ENCODE measurements at places on chromosomes 11 and 22.

GRCh38 chr11:70455354-70455753, 57.0 kb downstream of the CTTN start:
- DNase-seq, result no peak

DNA sequence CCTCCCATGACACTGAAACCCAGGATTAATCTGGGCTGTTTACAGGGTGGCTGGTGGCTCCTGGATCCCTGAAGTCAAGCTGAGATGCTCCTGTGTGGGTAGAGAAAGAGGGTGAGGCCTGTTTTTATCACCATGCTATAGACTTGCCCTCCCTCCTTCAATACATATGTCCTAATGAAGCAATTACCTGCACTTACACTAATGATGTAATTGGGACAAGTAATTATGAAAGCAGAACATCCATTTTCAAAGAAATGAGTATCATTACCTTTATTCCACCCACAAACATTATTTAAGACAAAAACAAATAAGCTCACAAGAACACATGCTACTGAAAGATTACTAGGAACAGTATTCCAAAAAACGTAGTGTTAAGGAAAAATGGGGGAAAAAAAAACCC, 64.3 kb upstream of the CHRM4 start:
- no peak for DNase-seq

- peak; percentile 69 for DNase-seq
Observed at GRCh38 chr11:82927264-82927880, 25.8 kb downstream of the DDIAS start.

- DNase-seq, result no peak
Observed at GRCh38 chr11:22459048-22459447, 120.9 kb downstream of the SLC17A6 start.

- no peak for DNase-seq
Observed at GRCh38 chr11:61157743-61158142, 3.5 kb downstream of the VPS37C start.

DNA sequence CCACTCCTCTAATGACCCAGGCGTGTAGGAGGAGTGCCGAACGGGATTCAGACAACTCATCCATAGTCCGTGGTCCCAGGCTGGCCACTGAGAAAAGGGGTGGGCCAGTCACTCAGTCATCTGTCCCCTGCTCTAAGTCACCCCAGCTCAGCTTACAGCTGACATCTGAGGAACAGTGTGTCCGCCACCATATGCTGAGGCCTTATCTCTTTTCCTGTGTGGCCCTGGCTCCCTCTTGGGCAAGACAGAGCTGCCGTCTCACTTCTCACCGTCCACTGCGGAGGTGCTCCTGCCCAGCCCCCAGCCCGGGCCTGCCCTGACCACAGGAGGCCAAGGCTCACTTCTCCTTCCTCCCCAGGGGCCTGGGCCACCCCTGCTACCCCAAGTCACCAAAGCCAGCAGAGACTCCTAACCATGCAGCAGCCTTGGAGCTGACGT, 6.8 kb downstream of the CCDC86 start:
- DNase-seq, result no peak

DNA sequence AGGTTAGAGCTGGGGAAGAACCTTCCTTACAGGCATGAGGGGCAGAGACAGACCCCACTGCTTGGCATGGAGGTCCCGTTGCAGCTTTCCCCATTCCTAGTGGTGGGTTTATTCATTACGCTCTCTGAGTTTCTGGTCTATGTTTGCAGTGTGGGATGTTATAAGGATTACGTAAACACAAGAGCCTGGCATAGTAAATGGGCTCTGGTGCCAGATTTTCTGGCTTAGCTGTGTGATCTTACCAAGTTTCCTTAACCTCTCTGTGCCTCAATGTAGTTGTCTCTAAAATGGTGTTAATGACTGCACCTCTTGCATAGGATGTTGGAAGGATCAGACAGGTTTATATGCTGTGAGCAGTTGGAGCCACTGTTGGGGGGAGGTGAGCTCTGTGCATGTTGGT, 15.1 kb downstream of the DTX4 start:
- DNase-seq, result no peak

GRCh38 chr22:28822930-28823551, 22.7 kb upstream of the XBP1 start:
- peak; percentile 87 for DNase-seq

- DNase-seq, result no peak
Observed at GRCh38 chr11:89458716-89459115, 32.5 kb downstream of the NOX4 start.

GRCh38 chr11:116835042-116835772, 2.2 kb downstream of the APOA1 start:
- DNase-seq, result no peak

- DNase-seq, result no peak
Observed at GRCh38 chr11:94134651-94135512, 6.2 kb downstream of the PANX1 start.

GRCh38 chr11:121661880-121662486, 209.2 kb upstream of the SORL1-AS1 start:
- no peak for DNase-seq

DNA sequence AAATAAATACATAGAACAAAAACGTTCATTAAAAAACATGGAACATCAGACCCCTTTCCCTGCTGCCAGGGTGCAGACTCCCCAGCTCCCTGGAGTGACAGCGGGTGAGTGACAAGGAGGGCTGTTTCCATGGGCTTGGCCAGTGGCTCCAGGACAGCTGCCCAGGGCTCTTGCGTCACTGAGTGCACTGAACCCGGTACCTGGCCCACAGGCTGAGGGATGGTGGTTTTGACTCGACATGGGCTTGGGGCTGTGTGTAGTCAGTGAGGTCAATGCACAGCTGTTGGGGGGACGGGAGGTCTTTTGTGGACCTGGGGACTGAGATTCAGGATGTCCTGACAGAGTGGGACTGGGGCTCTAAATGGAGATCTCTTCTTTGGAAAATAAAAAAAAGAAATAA, 142.1 kb upstream of the B3GAT1 start:
- DNase-seq, result no peak

DNA sequence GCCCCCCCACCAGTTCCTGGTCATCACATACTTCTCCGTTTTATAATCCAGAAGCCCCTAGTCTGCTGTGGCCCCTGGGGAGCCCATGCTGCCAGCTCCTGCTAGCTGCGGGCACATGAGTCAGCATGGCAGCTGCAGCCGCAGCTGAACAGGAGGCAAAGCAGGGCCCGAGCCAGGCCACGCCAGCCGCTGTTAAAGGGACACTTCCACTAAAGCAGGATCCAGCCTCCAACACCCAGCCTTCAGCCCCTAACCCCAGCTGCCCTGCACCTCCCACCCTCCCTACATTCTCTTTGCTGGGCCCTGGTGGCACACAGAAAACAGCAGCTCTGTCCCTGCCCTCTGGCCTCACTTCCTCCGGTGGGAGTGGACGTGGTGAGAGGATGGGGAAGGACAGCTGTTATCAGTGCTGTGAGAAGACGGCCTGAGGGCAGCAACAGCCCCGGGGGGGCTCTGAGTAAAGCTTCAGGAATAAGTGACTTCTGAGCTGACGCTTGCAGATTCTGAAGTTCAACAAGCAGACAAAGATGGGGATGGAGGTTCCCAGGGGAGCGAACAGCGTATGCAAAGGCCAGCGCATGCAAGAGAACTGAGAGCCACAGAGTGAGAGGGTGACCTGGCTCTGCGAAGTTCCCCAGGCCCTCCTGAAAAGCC, 688 bp upstream of the LRRC74B start:
- DNase-seq, result no peak

All from NCI-H2029 treated with DMSO at 0.1 percent for 48 hours (cell line).